ENCODE measurements at places on chromosomes 11 and 22.

DNA sequence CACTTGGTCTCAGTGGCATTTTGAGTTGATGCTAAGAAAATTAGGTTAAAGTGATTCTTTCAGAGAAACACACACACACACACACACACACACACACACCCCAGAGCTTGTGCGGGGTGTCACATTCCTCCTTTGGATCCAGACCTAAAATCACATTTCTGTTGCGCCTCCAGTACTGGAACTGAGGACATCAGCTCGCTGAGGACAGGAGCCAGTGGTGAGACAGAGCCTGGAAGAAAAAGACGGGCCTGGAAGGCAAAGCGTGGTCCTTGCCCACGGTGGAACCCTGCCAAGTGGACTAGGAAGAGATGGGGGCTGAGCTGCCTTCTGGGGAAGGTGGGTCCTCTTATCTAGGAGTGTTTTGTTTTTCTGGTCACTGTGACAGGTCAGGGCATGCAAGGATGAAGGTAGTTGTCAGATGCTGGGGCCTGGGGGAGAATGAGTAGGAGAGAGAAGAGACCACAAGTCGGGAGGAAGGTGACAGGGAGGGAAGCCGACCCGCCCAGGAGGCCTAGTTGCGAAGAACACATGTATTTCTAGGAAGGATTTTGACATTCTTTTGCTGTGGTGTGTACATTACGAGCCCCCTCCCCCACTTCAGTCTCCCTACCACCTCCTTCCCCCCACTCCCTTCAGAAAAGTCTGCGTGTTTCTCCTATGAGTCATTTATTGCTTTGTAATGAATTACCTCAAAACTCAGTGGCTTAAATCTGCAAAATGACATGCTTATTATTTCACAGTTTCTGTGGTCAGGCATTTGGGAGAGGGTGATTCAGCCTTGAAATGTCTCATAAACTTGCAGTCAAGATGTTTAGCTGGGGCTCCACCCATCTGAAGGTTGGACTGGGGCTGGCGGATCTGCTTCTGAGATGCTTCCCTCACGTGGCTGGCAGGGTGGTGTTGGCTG lies 4.8 kb upstream of the ELFN2 start:
- DNase-seq: no peak

DNA sequence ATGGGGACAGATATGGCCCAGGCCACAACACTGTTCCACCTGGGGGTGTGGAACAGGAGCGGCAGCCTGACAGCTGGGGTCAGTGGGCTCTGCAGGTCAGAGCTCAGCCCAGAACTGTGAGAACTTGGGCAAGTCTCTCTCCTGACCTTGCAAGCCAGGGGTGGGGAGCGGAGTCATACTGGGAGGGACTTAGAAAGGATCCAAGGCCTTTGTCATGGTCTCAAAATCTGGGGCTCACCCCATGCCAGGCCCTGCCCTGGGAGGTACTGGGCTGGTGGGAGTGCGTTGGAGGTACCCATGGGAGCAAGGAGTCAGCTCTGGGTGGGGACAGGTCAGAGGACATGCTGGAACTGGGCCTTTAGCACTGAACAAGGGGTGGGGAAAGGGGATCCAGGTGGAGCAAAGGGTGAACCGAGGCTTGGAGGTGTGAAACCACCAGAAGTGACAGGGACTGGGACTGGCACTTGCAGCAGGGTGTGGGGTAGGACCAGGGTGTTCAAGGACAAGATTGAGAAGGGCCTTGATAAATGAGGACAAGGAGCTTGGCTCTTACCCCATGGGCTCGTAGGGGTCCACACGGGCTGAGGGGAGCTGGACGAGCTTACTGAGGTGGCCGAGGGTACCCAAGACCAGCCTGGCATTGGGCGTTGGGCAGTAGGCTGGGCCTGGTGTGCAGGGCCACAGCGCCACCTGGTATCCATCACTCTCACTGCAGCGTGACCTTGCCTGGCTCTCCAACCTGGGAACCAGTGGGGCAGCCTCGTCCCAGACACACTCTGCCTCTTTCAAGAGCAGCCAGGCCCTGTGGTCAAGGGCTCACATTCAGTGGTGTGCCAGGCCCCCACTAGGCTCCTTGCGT lies 7.4 kb upstream of the PMM1 start:
- no peak for DNase-seq

GRCh38 chr11:94649254-94649653 lies 82.1 kb downstream of the PIWIL4 start:
- DNase-seq: no peak

- DNase-seq: no peak
Measured at GRCh38 chr11:34425867-34426266, 12.9 kb upstream of the CAT start.

GRCh38 chr11:45076761-45077160 lies 69.7 kb upstream of the PRDM11 start:
- DNase-seq: no peak

GRCh38 chr11:76777305-76777704 lies 5.9 kb upstream of the TSKU start:
- no peak for DNase-seq

GRCh38 chr11:96033095-96033494 lies 109.2 kb upstream of the MTMR2 start:
- DNase-seq: no peak

DNA sequence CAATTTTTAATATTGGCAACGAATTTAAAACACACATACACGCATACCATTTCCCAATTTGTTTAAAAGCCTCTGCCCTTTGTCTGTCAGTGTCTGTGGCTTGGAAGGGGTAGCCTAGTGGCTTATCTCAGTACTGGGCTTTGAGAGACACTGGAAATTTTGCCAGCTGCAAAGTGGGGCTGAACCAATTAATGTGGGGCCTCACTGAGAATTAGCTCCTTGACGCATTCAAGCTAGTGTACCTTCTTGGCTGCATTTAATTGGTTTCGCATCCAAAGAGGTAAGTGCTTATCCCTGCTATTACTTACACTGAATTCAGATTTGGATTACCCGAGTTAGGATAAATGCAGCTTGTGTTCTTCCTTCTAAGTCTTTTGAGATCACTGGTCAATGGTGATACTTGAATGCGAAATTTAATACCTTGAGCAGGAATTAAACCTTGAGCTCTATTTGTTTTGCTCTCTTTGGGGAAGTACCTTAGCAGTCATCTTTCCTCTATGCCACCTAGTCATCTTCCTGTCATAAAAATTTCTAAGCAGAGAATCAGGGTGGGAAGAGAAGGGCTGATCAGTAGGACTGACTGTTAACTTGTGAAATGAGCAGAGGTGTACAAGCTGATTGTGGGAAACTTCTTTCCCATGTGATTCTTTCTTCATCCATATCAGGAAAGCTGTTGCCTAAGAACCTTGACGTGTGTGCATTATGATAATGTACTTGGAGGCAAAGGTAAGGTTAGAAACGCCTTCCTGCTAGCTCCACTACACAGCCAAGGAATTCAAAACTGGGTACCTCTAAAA lies 187.7 kb upstream of the E2F8 start:
- no peak for DNase-seq

DNA sequence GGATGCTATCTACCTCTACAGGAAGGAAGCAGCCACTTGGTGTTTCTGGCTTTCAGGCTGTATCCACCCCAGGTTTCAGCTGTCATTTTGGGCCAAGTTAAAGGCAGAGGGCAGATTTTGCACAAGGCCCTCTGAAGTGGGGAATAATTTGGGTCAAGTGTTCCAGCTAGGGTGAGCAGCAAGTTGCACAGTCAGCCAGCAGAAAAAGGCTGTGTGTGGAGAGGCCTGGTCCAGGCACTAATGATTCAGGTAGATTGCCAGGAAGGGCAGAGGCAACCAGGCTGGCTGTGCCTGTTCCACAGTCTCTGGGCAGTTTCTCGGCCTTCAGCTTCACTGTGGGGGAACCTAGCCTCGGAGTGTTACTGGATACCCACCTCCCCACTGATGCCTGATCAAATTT lies 8.6 kb upstream of the ELF5 start:
- no peak for DNase-seq

DNA sequence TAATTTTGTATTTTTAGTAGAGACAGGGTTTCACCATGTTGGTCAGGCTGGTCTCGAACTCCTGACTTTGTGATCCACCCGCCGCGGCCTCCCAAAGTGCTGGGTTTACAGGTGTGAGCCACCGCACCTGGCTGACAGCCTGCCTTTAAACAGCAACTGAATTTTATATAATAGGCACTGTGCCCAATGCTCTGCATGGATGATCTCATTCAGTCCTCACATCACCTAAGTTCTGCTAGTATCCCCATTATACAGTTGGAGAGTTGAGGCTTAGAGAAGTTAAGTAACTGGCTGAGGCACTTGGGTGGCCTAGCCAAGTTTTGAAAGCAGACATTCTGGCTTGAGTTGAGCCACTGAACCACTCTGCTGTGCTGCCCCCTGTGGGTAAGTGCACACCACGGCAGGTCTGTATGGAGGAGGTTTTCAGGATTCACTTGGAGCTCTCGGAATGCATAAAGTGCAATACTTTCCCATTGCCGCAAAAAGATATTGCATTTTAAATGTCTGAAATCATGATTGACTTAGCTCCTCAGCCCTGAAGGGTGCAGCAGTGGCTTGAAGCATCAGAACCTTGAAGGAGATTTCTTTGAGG lies 112.4 kb downstream of the LDLRAD3 start:
- DNase-seq: no peak

DNA sequence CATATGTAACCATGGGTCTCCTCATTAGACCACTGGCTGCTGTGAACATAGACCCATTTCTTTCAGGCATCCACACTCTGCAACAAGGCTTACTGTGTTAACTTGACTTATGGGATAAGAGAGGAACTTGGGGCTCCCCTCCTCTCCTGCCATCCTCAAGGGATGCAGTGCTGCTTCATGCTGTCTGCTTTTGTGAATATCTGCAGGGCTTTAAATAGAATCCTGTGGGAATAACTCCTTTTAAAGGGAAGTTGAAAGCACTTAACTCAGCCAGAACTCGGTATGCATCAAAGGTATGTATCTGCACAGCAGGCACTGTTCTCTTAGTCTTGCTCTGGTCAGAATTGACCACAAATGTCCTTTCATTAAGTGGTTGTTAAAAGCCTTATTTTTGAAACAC lies 222.5 kb upstream of the KIRREL3 start:
- DNase-seq: no peak
